ENCODE measurements at places on chromosomes 7 and 10.

- no peak for ATAC-seq
These were observed 102.1 kb upstream of the FAM13C start for GRCh38 chr10:59464483-59464882.

- no peak for ATAC-seq
These were observed 8.0 kb downstream of the AASS start for GRCh38 chr7:122136078-122136477.

GRCh38 chr10:122774231-122774630 lies 71.4 kb downstream of the CUZD1 start:
- no peak for ATAC-seq

- ATAC-seq, result peak; percentile 89
These were observed 21.8 kb downstream of the RPA3 start for GRCh38 chr7:7696458-7697119.

- ATAC-seq, result no peak
These were observed 760 bp upstream of the KCTD7 start for GRCh38 chr7:66627881-66628360.

Measured in motor neuron (in vitro differentiated cells).